ENCODE measurements at places on chromosomes 2 and 18.

DNA sequence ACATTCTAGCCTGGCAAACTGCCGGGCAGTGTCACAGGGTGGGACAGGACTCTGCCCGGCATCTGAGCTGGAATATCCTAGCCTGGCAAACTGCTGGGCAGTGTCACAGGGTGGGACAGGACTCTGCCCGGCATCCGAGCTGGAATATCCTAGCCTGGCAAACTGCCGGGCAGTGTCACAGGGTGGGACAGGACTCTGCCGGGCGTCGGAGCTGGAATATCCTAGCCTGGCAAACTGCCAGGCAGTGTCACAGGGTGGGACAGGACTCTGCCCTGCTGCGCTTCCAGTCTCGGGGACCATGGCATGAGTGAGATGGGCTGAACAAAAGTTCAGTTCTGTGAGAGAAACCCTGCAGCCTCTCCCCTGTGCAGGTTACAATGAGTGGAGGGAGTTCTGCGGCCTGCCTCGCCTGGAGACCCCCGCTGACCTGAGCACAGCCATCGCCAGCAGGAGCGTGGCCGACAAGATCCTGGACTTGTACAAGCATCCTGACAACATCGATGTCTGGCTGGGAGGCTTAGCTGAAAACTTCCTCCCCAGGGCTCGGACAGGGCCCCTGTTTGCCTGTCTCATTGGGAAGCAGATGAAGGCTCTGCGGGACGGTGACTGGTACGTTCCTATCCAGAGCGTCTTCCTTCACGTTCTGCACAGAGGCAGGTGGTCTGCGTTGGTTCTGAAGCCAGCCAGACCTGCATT, 80.3 kb downstream of the TPO start:
- DNase-seq: no peak

GRCh38 chr18:55014095-55014494, 54.8 kb upstream of the CCDC68 start:
- no peak for DNase-seq

DNA sequence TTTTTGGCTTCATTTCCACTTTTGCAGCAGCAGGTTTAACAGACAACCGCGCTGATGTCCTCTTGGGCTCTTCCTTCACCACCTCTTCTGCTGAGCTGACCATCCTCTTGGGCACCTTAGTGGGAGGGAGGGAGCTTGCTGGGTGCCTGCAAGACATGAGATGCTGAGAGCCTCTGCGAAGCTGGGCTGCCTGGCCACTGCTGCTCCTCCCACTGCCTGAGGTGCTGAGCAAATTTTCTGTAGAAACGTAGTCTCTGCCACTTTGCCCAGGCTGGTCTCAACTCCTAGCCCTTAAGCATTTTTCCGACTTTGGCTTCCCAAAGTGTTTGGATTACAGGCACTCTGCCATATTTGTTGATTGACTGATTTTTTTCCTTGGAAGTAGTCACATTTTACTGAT, 422.2 kb upstream of the MC4R start:
- DNase-seq: no peak

DNA sequence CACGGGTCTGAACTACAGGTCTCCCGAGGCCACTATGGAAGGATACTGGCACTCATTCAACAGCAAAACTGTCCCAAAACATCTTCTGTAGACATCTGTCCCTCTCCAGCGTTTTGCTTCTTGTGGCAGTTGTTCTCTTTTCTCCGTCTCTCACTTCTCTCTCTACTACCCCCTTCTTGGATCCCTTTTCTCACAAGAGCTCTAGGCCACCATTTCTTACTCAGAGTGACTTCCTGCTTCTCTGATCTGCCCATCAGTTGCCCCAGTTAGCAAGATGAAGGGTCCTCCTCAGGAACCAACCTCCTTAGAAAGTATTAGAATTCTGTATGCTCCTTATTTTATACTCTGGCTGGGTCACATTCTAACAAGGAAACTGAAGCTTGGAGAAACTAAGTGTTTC, 32.6 kb downstream of the BCL2 start:
- DNase-seq: no peak

DNA sequence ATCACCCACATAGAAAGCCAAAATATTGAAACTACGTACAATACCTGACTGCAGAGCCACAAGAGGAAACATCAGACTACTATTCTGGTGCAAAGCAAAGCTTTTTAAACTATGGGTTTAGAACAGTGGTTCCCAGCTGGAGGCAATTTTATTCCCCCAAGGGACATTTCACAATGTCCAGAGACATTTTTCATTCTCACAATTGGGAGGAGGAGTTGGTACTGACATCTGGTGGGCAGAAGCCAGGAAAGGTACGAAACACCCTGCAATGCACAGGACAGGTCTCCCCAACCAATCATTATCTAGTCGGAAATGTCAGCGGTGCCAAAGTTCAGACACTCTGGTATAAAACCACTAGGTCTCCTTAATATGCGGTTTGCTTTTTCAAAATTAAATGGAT, 88.4 kb upstream of the ARL5A start:
- DNase-seq: no peak

DNA sequence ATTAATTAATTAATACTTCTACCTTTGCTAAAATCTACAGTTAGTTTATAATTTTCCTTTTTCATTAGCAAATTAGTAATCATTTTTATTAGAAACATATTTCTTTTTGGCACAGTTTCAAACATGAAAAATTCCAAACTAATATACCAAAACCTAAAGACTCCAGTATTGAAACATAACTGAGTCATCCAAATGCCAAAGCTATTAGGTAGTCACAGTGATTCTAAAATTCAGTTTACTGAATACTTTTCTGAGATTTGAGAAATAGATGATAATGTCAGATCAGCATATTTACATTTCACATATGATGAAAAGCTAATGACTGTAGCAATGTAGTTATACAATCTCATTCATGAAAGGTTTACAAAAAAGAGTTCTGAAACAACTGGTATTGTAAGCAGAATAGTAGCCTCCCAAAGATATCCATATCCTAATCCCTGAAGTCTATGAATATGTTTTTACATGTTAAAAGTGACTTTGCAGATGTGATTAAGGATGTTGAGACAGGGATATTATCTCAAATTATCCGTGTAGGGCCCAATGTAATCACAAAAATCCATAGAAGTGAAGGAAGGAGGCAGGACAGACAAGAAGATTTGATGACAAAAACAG, 680.2 kb upstream of the CHAC2 start:
- no peak for DNase-seq

- no peak for DNase-seq
Observed at GRCh38 chr18:59570796-59571195, 126.4 kb downstream of the CCBE1 start.

DNA sequence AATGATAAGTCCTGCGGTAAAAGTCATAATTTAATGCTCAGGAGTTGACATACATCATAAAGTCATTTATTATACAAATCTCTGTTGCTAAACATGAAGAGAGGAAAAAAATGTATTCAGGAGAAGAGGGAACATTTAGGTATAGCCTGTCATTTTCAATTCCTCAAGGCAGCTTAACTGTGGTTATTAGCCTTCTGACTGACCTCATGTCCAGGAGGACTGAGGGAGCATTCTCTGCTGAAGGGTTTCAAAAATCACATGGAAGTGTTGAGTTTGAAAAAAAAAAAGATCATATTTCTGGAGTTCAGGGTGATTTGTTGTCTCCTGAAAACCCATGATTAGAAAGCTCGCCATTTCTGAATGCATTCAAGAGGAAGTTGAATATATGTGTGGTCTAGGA, 1371.1 kb upstream of the LRRTM1 start:
- no peak for DNase-seq

DNA sequence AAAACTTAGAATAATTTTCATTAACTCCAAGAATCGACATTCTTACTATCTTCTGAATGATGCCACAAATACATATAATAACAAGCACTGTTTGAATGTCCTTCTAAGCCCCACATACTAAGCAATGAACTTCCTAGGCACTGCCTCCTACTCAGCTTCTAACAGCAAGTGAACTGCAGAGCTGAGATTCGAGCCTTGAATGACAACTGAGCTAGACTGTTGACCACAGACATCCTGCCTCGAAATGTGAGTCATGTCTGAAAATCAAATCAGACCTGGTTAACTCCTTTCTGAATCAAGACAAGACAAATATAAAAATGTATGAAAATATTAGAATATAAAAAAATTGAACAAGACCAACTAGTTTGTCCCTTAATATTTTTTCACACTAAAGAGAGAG, 108.1 kb downstream of the MYT1L start:
- no peak for DNase-seq

DNA sequence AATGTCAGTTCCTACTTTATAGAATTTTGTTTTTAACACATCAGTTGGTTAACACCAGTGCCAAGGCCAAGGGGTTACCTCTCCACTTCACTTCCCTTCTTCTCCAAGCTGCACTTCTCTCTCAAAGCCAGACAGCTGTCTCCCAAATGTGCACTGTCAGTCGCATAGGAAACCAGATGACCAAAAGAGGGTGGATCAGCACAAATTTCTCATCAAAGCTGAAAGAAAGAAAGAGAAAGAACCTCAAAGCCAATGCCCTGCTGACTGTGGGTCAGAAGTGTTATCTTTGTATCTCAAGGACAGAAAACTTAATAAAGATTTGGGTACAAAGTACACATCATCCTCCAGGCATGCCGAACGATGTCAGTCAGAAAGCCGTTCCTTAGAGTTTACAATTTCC, 32.2 kb downstream of the SPATS2L start:
- DNase-seq: no peak

DNA sequence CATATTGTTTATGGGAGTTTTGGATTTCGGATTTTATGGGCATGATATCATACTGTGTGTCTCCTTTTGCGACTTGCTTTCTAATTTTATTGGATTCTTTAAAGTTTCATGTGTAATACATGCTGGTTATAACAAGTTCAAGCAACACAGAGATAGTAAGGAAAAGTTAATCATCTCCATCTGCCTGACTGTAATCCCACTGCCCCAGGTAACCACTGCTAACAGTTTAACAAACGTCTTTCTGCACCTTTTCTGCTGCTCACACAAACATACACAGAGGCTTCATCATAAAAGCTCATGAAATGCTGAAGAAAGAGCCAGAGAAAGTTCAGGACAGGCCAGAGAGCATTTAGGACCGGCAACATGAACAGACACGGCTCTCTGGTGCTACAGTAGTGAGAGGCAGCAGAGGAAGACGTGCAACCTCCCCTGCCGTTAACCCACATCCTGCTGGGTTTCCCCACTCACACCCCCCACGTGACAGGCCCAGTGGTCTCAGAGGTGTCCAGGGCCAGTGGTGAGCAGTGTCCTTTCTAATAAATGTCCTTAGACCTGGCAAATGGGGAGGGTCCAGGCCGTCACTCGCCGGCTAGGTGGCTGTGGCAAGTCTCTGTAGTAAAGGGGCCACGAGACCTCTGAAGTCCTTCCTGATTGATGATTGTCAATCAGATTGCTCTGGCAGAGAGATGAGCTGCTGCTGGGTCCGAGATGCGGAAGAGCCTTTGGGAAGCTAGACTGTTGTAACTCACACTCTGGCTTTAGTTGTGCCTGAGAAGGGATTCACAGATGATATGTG, 43.0 kb upstream of the SLC1A4 start:
- peak; percentile 66 for DNase-seq

DNA sequence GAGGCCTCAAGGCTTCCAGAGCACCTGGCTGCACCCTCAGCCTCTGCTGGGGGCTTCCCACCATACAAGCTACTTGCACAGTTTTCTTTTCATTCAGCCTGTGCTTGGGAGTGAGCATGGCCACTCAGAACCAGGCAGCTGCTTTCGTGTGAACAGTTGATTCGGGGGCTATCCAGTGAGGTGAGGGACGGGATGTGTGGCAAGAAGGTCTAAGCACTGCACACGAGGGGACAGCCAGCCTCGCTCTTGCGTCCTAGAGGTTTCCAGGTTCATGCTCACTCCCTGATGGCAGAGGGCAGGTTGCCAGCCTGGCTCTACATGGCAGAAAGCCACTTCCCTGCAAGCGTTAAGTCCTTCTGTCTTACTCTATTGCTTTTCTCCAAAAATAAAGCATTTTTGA, 146.2 kb downstream of the MBP start:
- DNase-seq: no peak

- no peak for DNase-seq
Observed at GRCh38 chr18:72086421-72086820, 457.7 kb downstream of the CBLN2 start.

GRCh38 chr2:197357986-197358385, 47.4 kb upstream of the ANKRD44 start:
- DNase-seq: no peak

DNA sequence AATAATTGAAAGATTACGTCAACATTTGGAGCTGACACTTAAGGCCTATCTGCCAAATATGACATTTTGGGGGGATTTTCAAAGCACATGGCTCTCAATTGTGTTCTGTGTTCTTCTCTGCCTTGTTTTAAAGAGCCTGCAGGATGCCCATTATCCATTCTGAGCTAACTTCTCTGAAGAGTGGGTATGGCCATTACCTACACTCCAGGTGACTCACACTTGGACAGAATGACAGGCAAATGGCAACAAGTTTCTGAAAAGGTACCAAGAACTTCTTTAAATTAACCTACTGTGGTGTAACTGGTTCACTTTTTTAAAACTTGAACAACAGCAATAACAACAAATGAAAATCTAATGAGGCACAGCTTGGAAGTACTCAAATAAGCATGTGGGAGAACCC, 834.9 kb upstream of the SLC39A10 start:
- DNase-seq: no peak

GRCh38 chr2:221635949-221636348, 63.8 kb upstream of the EPHA4 start:
- DNase-seq: no peak

DNA sequence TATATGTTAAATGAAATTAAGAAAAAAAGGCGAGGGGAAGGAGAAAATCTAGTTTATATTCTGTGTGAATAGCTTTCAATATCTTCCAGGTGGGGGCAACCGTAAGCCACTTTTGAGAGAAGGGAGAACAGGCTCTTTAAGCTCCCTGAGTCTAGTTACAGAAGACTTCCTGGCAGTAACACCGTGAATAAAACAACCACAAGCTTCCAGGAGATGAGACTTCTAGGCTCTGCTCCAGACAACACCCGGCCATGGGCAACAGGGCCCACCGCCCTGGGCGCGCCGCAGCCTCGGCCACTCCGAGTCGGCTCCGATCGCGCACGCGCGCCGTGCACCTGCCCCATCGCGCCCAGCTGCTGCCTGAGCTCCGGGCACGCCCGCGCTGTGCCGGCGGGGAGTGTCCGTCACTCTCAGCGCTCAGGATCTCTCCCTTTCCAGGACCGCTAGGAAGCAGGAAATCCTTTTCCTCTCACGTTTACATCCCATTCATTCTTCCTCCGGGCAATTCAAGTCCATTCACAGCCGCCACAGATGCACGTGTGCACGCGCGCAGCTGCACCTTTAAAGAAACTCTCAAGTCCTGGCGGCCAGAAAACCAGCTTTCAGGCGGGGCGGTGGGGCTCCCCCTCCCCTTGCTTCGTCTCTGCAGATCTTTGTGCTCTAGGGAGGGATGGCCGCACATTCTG, 19.4 kb upstream of the PAX3 start:
- DNase-seq: no peak
